ENCODE measurements at places on chromosomes 5 and 9.
A peak's percentile ranks its signal among the peaks of the same experiment; 100 is the strongest.

- no peak for DNase-seq
Observed at GRCh38 chr5:1314564-1314982, 19.7 kb upstream of the TERT start.

GRCh38 chr9:73736270-73736669 is 584.6 kb downstream of the ANXA1 start:
- no peak for DNase-seq

DNA sequence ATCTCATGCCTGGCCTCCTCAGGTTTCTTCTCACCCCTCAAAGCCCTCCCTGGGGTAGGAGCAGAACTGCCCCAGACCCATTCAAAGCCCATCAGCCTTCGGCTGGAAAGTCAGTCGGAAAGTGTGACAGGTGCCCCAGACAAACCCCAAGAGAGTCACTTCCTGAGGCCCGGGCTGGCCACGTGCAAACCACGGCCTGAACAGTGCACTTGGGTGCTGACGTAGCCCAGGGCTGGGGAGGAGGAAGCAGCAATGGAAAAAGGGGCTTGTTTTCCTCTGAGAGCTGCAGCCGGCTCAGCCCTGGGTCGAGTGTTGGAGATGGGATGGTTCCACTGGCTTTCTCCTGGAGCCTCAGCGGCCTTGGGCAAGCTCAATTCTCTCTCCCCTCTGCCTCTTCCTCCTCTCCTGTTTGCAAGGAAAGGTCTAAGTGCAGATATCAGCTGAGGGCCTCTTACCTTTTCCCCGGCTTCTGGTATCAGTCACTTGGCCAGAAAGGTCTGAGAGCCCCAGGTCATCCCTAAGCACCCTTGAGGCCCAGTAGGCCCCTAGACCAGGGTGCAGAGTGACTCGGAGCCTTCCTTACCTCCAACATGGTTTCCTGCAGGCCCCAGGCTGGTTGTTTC is 5.9 kb upstream of the EGR1 start:
- no peak for DNase-seq

DNA sequence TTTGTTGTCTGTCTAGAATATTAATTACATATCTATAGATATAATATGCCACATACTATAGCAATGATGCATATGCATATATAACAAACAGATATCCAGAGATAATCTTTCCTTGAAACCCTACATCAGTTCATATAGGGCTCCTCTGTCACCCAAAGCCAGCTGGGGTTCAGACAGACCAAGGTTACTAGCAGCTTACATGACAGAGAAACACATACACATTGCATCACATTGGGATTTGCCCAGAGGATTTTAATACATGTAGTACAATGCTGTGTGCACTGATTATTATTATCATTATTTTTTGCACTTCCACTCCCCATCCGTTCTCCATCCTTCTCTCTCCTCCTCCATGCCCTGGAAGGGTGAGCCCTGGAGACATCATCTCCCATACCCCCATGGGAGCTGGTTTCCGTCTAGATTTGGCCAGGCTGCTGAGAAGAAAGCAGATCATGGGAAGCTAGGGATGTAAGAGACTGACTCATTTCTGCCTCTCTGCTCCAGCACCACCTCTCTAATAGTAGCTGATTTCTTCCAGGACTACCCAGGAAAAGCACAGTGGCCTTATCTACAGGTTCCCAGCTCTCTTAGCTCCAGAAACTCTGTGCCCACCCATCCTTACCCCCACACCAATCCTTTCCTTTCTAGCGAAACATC is 23.3 kb downstream of the FST start:
- no peak for DNase-seq

GRCh38 chr5:110951373-110951791 is 120.1 kb upstream of the TSLP start:
- DNase-seq: no peak

- DNase-seq: no peak
Observed at GRCh38 chr5:5658889-5659465, 236.5 kb downstream of the ICE1 start.

DNA sequence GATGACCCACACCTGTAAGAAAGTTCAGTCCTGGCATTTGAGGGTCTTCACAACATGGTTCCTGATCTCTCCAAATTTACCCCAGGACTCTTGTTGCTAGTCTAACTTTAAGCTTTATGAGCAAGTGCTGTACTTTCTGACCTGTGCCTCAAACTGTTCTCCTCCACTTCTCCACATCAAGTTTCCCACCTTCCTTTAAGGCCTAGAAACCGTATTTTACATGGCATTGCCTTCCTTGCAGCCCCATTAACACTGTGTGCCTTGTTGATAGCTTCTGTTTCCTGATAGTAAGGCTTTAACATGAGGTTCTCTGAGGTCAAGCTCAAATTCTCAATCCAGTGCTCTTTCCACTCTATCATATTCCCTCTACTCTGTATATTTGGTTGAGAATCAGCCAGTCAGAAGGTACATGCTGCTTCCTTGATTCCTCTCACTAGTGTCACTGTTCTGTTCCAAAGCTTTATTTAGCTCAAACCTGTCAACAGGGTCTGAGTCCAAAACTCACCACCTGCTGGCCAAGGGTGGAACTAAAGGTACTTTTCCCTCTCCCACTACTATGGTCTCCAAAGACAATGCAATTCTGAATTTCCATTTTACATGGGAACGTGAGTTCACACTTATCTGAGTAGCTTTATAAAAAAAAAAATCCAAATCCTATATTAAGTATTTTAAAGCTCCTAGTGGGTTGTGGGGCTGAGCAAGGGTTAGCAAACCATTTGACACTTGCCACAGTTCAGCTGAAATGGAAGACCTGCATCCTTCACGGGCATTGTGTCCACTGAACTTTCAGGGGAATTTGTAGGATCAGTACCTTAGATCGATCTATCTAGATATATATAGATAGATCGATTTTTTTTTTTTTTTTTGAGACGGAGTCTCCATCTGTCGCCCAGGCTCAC is 21.1 kb downstream of the VCP start:
- peak; percentile 45 for DNase-seq

DNA sequence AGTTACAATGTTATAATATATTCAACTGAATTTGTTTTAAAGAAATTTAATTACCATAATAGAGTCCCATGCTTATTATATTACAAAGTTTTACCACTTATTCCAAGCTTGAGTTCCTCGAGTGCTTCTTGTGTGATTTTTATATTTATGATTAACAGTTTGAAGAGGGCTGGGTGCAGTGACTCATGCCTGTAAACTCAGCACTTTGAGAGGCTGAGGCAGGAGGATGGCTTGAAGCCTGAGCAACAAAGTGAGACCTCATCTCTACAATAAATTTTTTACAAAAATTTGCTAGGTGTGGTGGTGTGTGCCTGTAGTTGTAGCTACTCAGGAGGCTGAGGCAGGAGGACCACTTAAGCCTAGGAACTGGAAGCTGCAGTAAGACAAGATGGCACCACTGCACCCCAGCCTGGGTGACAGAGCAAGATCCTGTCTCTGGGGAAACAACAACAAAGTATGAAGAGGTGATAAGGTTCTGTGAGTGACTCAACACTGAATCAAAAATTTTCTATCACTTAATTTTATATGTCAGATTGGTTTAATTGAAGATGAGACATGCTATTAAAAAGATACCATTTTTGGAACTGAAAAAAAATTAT is 9.2 kb downstream of the POC5 start:
- DNase-seq: no peak

DNA sequence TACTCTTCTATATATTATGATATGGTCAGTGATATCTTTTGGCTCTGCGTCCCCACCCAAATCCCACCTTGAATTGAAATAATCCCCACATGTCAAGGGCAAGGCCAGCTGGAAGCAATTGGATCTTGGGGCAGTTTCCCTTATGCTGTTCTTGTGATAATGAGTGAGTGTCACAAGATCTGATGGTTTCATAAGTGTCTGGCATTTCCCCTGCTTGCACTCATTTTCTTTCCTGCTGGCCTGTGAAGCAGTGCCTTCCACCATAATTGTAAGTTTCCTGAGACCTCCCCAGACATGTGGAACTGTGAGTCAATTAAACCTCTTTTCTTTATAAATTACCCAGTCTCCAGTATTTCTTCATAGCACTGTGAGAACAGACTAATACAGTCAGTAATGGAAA is 45.0 kb upstream of the TNC start:
- no peak for DNase-seq

DNA sequence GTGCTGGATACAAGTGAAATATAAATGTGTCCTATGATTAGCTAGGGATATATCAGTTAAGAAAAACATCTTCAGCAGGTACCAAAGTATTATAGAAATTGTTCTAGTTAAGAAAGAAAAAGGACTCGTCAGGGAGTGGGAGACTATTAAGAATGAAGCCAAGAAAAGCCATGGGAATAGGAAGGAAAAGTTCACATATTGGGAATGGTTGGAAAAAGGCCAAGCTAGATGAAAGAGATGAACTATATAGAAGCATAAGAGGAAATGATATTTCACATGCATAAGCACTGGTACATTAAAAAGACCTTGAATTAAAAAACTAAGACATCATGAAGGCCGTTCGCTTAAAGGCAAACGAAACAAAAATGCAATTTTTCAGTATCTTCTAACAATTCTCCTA is 237.7 kb downstream of the ADAMTS6 start:
- DNase-seq: no peak

GRCh38 chr9:87685441-87685840 is 40.5 kb upstream of the CTSL start:
- DNase-seq: no peak
